ENCODE measurements at places on chromosomes 11 and 22. TPM values are rescaled to one million over a fixed set of nuclear protein-coding genes. Genes with fewer than 3 reads are reported as not detected.

The TSGA10IP gene
- not detected for total RNA-seq

The CARD16 gene
- total RNA-seq = 40.4 TPM

The KRTAP5-5 gene
- total RNA-seq = not detected

The DCHS1 gene
- total RNA-seq = 22.7 TPM

The OR2AT4 gene
- 2.0 TPM for total RNA-seq

The ASPHD2 gene
- total RNA-seq = 1.2 TPM

The TRIM49D1 gene
- not detected for total RNA-seq

The BLID gene
- total RNA-seq = 9.3 TPM

The TENM4 gene
- total RNA-seq = 16.5 TPM

The TRIM49 gene
- not detected for total RNA-seq

The SMPD1 gene
- 32.3 TPM for total RNA-seq

The SAA2 gene
- 2.6 TPM for total RNA-seq

GRCh38 chr11:47152953-47153950, 23.4 kb downstream of the ARFGAP2 start:
- DNase-seq = peak; percentile 88

DNA sequence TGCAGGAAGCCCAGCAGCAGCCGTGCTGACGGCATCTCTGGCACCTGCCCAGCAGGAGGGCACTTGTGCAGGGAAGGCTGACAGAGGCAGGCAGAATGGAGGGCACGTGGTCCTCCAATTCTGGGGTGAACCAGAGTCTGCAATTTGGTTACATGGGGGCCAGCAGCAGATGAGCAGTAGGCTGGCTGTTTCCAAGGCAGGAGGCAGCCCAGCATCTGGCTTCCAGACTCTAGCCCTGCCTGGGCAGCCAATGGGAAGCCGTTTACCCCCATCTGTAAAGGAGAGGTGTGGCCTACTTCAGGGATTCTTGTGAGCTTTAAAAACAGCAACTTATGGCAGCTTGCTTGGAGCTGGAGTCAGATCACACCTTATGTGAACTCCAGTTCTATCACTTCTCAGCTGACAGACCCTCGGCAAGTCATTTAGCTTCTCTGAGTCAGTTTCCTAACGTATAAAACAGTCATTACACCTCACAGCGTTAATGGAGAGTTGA, 27.9 kb upstream of the RASL10A start:
- DNase-seq = no peak

DNA sequence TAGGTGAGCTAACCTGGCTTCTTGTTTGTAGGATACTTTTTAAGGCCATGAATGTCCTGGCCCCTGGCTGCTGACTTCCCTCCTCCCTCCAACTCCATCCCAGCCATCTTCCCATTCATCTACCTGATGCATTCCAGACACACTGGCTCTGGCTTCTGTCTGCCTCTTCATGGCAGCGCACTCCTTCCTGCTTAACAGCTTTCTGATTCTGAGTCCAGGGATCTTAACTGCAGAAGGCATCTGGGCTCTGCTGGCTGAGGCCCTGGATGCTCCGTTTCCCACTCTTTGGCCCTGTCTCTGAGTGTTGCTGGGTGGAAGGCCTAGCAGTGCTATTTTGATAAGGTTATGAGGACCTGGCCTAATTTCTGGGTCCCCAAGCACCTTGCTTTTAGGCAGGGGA, 1.8 kb upstream of the THY1 start:
- DNase-seq = no peak

DNA sequence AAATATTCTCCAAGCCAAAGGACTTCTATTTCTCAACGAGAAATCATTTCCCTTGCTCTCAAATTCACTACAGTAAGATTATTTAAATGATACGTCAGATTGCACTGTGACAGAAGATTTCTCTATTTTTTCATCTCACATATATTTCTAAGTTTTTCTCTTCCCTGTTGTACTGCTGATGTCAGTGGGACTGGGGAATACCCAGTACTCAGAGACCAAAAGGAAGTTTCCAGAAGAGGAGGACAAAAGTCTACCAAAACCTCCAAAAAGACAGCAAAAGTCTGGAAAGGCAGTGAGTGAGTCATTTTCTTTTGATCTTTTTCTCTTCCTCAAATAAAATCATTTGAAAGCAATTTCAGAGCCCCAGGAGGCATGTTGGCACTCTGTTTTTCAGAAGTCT, 149.8 kb upstream of the PITPNB start:
- no peak for DNase-seq

GRCh38 chr11:130161441-130162145, 2.0 kb downstream of the ST14 start:
- DNase-seq = no peak

GRCh38 chr11:21543901-21544300, 649.0 kb upstream of the ANO5 start:
- DNase-seq = no peak

DNA sequence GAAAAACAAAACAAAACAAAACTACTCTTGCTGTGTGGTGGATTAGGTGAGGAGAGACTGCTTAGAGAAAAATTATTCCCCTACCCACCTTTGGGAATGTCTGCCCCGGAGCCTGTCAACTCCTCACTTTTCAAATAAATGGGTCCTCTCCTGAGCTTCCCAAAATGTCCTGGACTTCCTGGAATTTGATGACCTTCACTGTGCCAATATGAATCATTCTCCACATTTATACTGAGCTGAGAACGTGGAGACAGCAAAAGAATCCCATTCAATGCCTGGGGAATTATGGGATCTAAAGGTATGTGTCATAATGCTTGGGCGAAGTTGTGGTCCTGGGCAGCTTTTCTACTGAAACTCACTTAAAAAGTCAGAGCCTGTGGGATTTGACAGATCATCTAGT, 136.8 kb downstream of the KIF18A start:
- no peak for DNase-seq

- no peak for DNase-seq
Observed at GRCh38 chr11:104771763-104772162, 126.5 kb downstream of the CASP12 start.

GRCh38 chr22:23182309-23183060, 2.2 kb downstream of the BCR start:
- DNase-seq = no peak

DNA sequence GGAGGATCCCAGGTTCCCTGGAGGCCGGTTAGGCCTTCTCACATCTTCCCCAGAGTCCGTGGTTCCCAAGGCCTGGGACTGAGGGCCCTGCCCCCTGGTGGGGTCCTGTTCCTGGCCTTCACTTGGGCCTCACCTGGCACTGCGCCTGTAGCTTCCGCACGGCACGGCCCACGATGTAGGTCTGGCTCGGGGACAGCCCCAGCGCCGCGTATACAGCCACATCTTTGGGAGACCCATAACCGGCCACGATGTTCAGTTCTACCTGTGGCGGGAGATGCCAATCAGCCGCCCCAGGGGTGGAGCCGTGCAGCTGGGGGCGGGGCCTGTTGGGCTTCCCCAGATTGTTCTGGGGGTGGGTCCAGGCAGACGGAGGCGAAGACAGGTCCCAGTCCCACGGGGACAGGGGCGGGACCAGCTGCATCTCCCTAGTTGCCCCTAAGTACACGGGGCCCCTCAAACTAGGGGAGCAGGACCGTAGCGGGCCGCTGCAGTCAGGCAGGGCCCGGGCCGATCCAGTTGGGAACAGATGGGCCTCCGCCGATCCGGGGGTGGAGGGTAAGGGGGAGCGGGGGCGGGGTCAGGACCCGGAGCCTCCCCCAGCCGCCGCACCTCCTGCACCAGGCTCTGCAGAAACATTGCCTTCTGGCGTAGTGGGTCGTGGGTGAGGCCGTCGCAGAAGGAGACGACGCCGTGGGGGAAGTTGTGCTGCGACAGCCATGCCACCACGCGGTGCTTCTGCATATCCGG, 10.1 kb downstream of the AIP start:
- DNase-seq = no peak

- no peak for DNase-seq
Observed at GRCh38 chr11:79054636-79055035, 386.2 kb downstream of the TENM4 start.

DNA sequence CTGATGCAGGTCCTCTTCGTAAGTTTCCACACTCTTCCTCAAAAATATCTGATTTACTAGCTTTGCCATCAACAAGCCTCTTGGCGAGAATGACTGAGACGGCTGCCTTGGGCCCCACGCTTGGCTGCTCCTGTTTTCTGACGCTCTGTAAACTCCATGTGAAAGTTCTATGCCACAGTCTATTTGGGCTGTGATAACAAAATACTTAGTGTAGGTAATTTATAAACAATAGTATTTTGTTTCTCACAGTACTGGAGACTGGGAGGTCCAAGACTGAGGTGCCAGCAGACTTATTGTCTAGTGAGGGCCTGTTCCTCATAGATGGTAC, 123.2 kb upstream of the SORL1-AS1 start:
- DNase-seq = no peak

DNA sequence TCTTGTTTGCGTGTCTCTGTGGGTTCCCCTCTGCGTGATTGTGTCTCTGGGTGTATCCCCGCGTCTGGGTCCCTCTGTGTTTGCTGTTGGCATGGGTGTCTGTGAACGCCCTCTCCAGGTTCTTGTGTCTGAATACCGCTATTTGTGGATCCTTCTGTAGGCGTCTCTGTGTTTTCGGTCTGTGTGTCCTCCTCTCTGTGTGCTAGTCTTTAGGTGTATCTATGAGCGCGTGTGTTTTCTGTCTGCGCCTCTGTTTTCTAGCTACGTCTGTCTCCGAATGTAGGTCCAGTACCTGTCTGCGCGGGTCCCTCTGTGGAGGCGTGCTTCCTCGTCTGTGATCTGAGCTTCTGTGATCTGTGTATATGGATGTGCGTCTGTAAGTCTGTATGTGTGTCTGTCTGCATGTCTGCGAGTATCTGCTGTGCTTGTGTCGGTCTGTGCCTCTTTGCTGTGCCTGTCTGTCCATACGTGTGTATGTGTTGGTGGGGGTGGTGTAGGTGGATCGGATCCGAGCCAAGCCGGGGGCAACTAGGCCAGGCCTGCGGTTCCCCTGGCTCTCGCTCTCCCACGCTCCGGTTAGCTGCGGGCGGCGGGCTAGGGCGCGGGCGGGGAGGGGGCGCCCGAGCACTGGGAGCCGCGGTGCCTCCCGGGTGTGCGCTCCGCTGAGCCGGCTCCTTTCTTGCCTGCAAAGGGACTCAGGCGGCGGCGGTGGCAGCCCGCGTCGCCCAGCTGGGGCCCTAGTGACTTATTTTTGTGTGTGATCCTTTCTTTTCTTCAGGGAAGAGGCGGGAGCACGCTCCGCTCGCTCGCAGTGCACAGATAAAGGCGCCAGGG, 105.3 kb upstream of the E2F8 start:
- no peak for DNase-seq

- no peak for DNase-seq
Observed at GRCh38 chr22:33835265-33835664, 85.0 kb downstream of the LARGE1 start.

DNA sequence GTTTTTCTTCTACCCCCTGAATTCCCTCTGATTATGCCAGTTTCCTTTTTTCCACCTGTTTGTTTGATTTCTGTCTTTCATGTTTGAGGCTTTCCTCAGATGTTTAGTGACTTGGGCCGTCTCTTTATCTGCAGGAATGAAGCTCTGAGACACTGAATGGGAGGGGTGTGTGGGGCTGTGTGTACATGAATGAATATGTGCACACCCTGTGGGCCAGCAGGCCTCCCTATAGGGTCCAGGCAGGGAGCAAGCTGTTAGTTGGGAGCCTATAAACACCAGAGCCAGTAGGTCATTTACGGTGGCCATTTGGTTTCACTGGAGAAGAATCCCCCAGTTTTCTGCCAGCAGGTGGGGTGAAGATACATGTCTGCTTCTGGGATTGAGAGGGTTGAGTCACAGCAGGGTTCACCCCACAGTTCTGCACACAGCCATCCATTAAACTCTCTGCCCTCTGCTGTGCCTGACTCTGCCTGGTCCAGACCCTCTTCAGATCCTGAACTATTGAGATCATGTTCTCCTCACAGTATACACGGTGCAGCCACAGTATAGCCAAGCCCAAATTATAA, 34.8 kb downstream of the BARX2 start:
- DNase-seq = no peak

DNA sequence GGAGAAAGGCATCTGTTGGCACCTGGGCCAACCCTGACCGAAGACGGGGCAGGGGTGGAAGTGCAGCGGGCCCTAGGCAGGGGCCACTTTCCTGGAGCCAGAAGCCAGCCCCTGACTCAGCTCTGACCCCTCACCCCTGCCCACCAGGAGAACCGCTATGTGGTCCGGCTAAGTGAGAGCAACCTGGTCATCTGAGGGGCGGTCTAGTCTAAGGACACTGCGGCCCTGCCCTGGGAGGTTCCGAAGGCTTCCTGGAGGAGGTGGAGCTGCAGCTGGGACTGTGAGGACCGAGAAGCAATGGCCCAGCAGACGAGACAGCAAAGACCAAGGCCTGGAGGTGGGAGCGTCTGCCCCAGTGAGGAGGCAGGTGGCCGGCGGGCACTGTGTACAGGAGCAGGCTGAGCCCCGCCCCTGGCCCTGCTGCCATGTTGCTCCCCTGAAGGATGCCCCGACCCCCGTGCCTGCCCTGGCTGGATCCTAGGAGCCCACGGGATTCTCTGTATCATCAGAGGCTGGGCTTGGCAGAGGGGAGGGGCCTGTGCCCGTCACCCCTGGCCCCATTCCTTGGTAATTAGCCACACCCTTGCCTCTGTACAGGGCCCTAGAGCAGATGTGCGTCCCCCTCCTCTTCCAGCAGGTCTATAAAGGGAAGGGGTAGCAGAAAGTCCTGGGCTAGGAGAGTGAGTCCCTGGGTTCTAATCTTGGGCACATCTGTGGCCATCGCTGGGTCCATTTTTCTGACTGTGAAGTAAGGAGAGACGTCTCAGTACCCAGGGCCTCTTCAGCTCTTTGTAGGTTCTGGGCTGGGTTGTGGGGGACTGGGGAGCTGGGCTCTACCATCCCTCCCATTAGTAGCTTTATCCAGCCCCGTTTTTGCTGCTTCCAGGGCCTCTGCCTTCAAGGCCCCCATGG, 19.4 kb downstream of the RELT start:
- DNase-seq = no peak

Measured in sciatic nerve (tissue), 2 donors.